Fibroblast of skin of scalp (primary cell): ENCODE measurements at places on chromosomes 12 and 14.

- DNase-seq = no peak
These were observed 5.6 kb upstream of the ALDH2 start for GRCh38 chr12:111761099-111761498.

DNA sequence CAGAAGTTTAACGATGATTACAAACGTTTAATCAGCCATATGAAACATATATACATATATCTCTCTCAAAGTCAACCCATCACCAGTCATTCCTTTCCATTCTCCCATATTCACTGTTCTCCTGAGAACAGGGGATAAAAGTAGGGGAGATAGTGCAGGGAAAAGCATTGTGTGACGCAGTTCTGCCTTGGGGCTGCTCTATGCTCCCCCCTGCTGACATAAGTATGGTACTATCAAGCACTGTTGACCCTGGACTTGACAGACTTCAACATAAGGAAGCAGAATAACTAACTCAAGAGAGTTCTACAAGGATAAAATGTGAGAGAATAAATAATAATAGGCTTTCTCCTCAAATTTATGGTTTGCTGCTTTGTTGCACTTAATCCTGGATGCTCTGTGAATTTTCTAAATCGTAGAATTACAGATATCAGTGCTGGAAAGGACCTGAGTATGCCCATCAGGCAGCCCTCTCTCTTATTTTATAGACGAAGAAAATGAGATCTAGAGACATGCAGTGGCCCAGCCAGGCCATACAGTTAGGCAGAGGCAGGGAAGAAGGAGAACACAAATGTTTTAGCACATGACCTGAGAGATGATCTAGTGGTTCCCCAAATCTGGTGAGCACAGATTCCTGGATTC is 87.2 kb downstream of the SCN8A start:
- peak; percentile 63 for DNase-seq

- no peak for DNase-seq
These were observed 82.2 kb upstream of the GPR68 start for GRCh38 chr14:91326514-91327249.

GRCh38 chr12:105850103-105850968 is 288.4 kb downstream of the NUAK1 start:
- DNase-seq = peak; percentile 18

GRCh38 chr14:52018252-52018651 is 28.9 kb downstream of the RTRAF start:
- DNase-seq = no peak

DNA sequence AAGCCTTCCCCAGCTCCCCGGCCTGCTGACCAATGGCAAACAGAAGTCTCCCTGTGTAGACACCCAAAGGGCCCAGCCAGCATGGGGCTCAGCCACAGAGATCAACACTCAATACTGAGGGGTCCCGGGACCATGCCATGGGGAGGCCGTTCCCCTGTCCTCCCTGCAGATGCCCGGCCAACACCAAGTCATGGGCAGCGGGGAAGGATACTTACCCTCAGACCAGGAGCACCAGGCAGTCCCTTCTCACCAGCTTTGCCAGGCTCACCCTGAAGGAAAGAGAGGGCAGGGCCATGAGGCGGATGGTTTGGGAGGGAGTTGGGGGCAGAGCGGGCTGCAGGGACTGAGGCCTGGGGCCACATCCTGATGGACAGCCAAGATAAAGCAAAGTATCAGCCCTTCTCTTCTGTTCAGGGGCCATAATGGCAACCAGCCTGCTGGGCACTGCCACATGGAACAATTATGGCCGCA is 19.9 kb downstream of the COL2A1 start:
- no peak for DNase-seq

DNA sequence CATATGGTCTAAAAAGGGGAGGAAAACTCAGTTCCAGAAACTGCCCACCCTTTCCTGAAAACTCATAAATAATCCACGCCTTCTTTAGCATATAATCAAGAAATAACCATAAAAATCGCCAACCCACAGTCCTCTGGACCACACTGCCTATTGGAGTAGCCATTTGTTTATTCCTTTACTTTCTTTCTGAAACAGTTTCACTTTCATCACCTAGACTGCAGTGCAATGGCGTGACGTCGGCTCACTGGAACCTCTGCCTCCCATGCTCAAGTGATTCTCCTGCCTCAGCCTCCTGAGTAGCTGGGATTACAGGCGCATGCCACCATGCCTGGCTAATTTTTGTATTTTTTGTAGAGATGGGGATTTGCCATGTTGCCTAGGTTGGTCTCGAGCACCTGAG is 44.2 kb downstream of the CLMN start:
- DNase-seq = no peak

- no peak for DNase-seq
These were observed 11.1 kb upstream of the RTL1 start for GRCh38 chr14:100914597-100915021.

- no peak for DNase-seq
These were observed 102.1 kb upstream of the RAP1B start for GRCh38 chr12:68508576-68508975.

GRCh38 chr12:95962222-95962621 is 19.1 kb downstream of the AMDHD1 start:
- DNase-seq = no peak

DNA sequence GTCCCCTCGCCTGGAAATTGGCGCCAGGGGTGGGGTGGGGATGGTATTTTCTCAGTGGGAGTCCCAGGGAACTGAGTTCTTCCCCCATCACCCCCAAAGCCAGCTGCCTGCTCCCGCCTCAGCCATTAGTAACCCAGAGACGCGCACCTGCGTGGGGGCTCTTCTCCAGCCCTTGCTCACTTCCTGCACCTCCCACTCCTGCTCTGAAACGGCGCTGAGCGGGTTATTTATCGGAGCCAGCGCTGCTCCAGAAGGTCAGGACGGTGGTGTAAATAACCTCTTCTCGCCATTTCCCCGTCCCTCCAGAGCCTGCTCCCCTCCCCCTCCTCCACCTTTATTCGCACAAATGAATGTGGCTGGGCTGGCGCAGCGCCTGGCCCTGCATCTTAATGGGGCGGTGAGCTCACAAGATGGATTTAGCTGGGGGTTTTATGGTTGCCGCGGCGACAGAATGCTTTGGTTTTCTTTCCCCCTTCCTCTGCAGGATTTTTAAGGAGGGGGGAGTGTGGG is 12.2 kb downstream of the GPR84 start:
- peak; percentile 54 for DNase-seq

- DNase-seq = no peak
These were observed 466.9 kb upstream of the STXBP6 start for GRCh38 chr14:25516838-25517237.

GRCh38 chr12:105822131-105823105 is 316.3 kb downstream of the NUAK1 start:
- peak; percentile 59 for DNase-seq

GRCh38 chr12:8556531-8557097 is 15.9 kb upstream of the CLEC4E start:
- no peak for DNase-seq
